ENCODE measurements at places on chromosomes 4 and X. TPM values are rescaled to one million over a fixed set of nuclear protein-coding genes. Genes with fewer than 3 reads are reported as not detected.

The PDE5A gene
- total RNA-seq, result 2.7 TPM

The TGIF2LX gene
- not detected for total RNA-seq

The NDP gene
- 1.2 TPM for total RNA-seq

The CT47A7 gene
- total RNA-seq, result not detected

The TMEM255A gene
- not detected for total RNA-seq

The GPAT3 gene
- 1.1 TPM for total RNA-seq

The GYPA gene
- total RNA-seq, result not detected

The F11 gene
- not detected for total RNA-seq

The AMBN gene
- not detected for total RNA-seq

The MTTP gene
- total RNA-seq, result not detected

The PFKFB1 gene
- total RNA-seq, result not detected

The ARMCX1 gene
- total RNA-seq, result 57.7 TPM

The GPRASP2 gene
- total RNA-seq, result 13.7 TPM

The SLC39A8 gene
- 58.0 TPM for total RNA-seq

The CDS1 gene
- total RNA-seq, result not detected

The ASB11 gene
- total RNA-seq, result not detected

The PABPC1L2A gene
- not detected for total RNA-seq

The S100G gene
- total RNA-seq, result not detected
